NCI-H2081 (cell line): ENCODE measurements at places on chromosomes 7 and 10.

DNA sequence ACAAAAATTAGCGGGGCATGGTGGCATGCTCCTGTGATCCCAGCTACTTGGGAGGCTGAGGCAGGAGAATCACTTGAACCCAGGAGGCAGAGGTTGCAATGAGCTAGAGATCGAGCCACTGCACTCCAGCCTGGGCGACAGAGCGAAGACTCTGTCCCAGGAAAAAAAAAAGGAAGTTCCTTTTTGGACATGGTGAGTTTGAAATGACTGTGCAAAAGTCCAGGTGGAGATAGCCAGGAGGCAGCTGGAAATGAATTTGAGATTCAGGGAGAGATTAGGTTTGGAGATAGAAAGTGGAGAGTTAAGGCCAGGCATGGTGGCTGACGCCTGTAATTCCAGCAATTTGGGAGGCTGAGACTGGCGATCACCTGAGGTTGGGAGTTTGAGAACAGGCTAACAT is 139.1 kb downstream of the MARCHF5 start:
- DNase-seq, result no peak

DNA sequence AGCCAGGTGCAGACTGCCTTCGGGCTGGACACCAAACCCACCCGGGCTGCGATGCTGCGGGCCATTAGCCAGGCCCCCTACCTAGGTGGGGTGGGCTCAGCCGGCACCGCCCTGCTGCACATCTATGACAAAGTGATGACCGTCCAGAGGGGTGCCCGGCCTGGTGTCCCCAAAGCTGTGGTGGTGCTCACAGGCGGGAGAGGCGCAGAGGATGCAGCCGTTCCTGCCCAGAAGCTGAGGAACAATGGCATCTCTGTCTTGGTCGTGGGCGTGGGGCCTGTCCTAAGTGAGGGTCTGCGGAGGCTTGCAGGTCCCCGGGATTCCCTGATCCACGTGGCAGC is 50.0 kb downstream of the VWA2 start:
- no peak for DNase-seq

GRCh38 chr10:130169136-130169859 is 33.1 kb downstream of the GLRX3 start:
- peak; percentile 32 for DNase-seq

DNA sequence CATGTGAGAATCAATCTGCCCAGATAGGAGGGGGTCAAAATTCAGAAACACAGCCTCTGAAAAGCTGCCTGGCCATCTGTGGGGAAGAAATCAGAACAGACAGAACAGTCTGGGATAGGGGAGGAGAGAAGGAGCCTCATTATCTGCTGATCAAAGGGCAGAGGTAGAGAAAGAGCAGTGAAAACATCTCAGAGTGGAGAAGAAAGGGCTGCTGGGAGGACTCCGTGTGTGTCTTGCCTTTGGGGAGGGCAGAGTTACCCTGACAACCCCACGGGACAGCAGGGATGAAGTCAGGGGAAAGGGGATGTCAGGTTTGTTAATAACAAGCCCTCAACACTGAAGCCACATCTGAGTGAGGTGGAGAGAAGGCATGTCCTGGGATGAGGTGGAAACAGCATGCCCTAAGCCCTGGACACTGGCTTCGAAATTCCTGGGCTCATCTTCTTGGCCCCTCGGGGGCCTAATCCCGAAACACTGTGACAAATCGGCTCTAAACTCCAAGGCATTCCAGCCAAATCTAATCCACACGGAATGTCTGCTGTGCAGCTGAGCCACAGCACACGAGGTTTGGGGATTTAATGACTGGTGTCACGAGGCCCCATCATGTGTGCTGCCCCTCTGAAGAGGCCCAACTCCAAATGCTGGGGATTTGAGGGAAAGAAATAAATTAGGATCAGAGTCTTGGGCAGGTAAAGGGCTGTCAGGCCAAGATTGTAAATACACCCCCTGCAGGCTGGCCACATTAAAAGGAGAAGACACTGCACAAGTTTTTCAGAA is 82.8 kb upstream of the FGFR2 start:
- DNase-seq, result no peak

GRCh38 chr7:28036696-28037095 is 143.9 kb downstream of the JAZF1 start:
- no peak for DNase-seq

- no peak for DNase-seq
Measured at GRCh38 chr10:4351723-4352413, 474.1 kb upstream of the AKR1E2 start.

- no peak for DNase-seq
Measured at GRCh38 chr10:129046962-129047361, 420.1 kb upstream of the MGMT start.

GRCh38 chr10:51121861-51122260 is 47.6 kb downstream of the PRKG1 start:
- DNase-seq, result no peak

DNA sequence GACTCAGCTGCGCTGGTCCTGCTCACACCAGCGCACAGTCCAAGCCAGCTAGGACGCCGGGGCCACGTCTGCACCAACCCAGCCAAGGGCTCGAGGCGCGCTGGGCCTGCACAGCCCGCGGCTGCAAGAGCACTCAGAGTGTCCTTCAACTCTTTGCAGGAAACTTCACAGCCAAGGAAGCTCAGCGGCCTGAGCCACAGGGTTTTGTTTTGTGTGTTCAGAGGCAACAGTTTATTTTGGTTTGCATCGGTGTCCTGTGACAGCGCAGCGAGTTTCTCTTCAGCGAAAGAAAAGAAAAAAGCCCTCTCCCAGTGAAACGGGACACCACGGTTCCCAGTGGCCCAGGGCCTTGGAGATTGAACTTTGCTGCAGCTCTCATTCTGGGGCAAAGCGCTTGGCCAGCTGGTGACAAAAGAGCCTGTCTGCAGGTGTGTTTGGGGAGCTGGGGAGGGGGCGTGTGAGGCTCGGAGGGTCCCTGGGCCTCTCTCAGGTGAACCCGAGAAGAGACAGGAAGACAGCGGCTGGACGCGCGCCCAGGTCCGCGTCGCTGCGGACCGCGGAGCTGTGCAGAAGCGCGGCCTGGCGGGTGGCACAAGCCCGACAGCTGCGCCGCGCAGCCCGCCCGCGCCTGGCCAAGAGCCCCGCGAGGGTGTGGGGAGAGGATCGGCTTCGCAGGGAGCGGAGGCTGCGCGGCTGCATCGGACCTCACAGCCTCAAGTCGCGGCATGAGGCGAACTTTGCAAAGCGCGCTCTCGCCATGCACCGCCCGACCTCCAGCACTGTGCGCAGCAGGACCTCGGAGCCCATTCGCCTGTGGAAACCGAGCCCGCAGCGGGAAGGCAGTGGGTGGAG is 922 bp downstream of the CXCL12 start:
- DNase-seq, result no peak
